ENCODE measurements at places on chromosomes 2 and 18. TPM values are rescaled to one million over a fixed set of nuclear protein-coding genes. Genes with fewer than 3 reads are reported as not detected.

Gene TMEM37
- polyA plus RNA-seq = 19.8 TPM

Gene PLCD4
- polyA plus RNA-seq = 0.25 TPM

Gene GFPT1
- 15.4 TPM for polyA plus RNA-seq

Gene CFC1
- polyA plus RNA-seq = not detected

Gene STAT4
- polyA plus RNA-seq = 2.2 TPM

Gene BMP10
- not detected for polyA plus RNA-seq

Data from aorta (tissue), 5 donors.